Stimulated activated CD8-positive, alpha-beta memory T cell treated with anti-CD3 and anti-CD28 coated beads, Interleukin-7, amount 100 ng/mL, for 4 hours (primary cell): ENCODE measurements at places on chromosomes 13 and 19.

DNA sequence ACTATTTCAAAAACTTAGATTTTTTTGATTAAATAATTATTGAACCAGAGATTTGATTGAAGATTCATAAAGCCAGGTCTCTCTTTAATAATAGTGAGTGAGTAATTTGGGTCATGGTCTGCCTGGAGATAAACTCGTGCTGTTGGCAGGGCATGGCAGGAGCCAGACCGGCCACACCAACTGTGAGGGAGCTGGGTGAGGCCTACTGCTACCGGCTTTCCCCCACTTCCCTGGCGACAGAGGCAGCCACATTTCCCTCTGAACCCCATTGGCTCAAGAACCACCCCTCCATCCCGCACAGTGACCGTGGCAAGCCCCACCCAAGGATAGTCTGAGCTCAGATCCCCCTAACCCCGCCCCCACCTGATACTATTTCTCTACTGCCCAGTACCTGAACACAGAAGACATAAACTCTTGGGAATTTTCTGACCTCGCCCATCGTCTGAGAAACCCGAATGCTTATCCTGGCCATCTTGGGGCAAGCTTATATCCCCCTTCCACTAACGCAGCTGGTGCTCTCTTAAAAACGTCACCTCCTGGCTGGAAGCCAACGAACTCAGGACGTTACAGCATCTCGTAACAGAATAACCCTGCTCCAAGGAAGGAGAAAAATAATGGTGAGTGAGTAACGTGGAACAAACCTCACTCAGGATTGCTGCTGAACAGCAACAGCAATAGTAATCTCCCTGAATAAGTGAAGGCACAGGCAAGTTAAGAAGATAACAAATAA lies 627.6 kb upstream of the PCDH9 start:
- no peak for DNase-seq

- DNase-seq = no peak
Measured at GRCh38 chr13:57644106-57644505, 12.6 kb downstream of the PCDH17 start.

GRCh38 chr13:40681341-40682146 lies 15.1 kb upstream of the FOXO1 start:
- DNase-seq = no peak

GRCh38 chr13:99067159-99067985 lies 89.5 kb upstream of the DOCK9 start:
- DNase-seq = no peak

GRCh38 chr19:45676851-45677263 lies 8.8 kb downstream of the GIPR start:
- DNase-seq = peak; percentile 78

GRCh38 chr19:21564406-21564805 lies 59.0 kb downstream of the ZNF429 start:
- DNase-seq = no peak

DNA sequence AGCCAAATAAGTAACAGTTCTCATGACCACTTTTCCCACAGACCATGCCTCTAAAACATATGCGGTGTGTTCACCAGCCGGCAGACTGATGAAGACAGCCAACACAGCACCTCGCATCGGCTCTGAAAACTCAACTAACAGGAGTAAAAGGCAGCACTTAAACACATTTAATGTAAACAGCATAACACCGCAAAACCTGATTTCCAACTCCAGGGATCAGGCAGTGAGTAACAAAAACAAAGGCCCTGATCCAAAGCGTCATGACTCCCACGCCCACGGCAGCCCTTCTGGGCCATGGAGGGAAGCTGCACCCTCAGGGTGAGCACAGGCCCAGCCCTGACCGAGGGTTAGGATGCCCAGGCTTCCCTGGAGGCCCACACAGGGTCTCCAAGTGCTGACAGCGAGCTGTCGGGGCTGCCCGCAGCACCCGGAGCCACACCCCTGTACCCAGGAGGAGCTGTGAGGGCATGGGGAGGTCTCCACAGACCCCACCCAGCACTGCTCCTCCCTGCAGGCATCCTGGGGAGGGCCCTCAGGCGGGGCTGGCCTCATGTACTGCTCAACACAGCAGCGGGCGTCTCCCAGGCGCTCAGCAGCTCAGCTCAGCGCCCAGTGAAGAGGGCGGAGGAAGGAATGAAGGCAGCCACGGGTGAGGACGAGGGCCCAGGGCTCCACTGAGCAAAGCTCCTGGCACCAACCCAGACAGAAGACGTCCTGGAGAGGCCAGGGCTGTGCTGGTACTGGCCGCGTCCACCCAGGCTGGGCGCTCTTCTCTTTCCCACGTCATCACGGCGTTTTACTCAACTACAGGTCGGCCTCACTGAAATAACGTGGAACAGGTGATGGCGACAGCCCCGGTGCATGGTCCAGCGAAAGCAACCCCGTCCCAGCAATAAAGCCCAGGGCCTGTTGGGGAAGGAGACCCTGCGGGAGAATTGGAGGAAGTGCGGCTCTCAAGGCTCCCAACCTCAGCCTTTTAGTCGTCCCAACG lies 53.7 kb downstream of the RASA3 start:
- no peak for DNase-seq

DNA sequence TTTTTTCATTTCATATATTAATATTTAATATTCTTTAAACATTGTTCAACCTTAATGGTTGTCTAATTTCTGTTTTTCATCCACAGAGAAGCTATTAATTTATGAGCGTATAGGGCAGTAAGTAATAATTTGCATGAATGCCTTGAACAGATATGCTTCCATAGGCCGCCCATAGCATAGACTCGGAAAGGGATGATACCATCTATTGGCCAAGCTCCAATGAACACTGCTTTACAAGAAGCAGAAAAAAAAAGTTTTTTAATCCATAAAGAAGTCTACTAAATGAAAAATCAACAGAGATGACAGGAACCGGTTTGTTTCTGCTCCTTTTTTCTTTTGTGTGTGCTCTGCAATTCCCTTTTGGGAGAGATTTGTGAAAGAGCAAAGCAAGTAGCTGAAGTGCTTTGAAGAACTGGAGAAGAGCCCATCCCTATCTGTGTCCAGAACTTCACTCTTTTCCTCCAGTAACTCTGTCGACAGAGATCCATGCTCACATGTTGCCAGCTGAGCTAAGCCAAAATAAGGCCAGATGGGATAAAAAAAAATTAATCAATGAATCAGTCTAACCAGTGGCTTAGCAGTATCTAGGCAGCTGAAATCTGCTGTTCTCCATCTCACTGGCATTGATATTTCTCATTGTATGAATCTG lies 215.9 kb upstream of the SOX21 start:
- DNase-seq = no peak

- no peak for DNase-seq
Measured at GRCh38 chr19:41646589-41647204, 19.8 kb upstream of the CEACAM4 start.

GRCh38 chr13:27147530-27148170 lies 24.0 kb downstream of the USP12 start:
- no peak for DNase-seq
